ENCODE measurements at places on chromosomes 1 and 21. TPM values are rescaled to one million over a fixed set of nuclear protein-coding genes. Genes with fewer than 3 reads are reported as not detected.

DNA sequence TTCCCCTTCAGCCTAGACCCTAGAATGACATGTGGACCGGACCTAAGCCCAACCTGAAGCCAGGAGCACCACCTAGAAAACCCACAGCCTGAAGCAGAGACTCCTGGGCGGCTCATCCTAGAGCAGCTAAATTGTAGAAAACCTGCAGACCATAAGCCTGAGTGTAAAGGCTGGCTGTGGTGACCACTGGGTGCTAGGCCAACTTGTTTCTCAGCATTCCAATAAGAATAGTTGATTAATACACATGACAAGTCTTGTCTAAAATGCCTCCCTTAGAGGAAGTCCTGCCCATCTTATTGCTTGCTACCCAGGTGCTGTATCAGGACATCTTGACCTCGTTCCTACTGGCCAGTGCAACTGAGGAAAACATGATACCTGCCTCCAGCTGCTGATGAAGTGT lies 23.3 kb upstream of the CASQ2 start:
- DNase-seq: no peak

The PADI2 gene
- 2.3 TPM for polyA plus RNA-seq

DNA sequence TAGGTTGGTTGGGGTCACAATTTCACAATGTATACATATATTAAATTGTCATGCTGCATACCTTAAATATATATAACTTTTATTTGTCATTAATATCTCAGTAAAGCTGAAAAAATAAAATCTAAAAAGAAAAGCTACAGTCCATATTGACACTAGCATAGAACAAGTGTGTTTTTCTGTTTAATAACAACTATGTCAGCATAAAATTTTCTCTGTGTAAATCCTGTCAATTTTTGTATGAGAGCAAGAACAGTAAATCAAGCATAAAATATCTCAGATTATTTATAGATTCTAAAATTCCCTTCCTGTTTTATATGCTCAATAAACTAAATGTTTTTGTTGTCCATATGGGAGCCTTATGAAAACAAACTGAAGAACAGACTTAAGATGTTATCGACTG lies 739.2 kb downstream of the MRPL39 start:
- no peak for DNase-seq

The RPE65 gene
- polyA plus RNA-seq: 0.14 TPM

GRCh38 chr1:174408146-174408545 lies 39.6 kb upstream of the GPR52 start:
- no peak for DNase-seq

The DCST1 gene
- 0.28 TPM for polyA plus RNA-seq

The ATP1B1 gene
- polyA plus RNA-seq: 527 TPM

GRCh38 chr1:209650454-209650853 lies 1.8 kb downstream of the LAMB3 start:
- no peak for DNase-seq

DNA sequence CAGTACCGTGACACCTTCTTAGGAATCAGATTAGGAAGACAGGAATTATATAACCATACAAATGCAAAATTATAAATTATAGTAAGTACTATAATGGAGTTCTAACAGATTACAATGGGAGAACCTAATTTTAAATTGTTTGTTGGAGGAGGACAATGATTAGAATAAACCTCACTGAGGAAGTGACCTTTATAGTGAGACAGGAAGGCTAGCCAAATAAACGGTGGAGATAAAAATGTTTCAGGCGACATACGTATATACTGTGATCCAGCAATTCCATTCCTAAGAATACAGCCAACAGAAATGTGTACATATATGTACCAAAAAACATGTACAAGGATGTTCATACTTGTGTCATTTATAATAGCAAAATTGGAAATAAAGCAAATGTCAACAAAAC lies 15.2 kb downstream of the SYNJ1 start:
- DNase-seq: no peak

- no peak for DNase-seq
Observed at GRCh38 chr1:160717306-160717705, 5.7 kb upstream of the CD48 start.

The LCE1A gene
- polyA plus RNA-seq: not detected

DNA sequence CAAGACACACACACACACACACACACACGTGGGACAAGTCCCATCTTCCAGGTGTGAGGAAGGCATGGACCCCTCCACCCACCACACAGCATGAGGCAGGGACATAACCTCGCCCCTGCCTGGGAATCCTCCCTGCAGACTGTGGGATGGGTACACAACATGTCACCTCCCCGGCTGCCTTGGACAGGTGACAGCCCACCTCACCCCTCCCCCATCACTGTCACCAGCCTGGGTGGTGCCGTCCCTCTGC lies 40.7 kb downstream of the AHDC1 start:
- DNase-seq: no peak

DNA sequence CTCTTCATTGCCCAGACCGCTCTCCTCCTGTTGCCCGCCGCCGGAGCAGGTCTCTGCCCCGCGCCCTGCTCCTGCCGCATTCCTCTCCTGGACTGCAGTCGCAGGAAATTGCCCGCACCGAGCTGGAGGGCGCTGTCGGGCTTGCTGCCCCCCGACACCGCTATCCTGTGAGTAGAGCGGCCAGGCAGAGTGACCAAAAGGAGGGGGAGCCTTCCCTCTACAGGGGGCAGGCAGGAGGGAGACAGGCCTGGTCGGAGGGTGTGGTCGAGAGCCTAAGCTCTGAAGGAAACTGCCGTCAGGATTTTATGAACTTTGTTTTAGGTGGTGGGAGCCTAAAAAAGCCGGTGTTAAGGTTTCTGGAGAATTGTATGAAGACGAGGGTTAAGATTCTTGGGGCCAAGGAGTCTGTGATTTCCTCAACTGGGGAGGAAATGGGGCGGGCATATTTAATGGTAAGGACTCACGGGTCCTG lies 517 bp downstream of the LRIG2 start:
- no peak for DNase-seq

DNA sequence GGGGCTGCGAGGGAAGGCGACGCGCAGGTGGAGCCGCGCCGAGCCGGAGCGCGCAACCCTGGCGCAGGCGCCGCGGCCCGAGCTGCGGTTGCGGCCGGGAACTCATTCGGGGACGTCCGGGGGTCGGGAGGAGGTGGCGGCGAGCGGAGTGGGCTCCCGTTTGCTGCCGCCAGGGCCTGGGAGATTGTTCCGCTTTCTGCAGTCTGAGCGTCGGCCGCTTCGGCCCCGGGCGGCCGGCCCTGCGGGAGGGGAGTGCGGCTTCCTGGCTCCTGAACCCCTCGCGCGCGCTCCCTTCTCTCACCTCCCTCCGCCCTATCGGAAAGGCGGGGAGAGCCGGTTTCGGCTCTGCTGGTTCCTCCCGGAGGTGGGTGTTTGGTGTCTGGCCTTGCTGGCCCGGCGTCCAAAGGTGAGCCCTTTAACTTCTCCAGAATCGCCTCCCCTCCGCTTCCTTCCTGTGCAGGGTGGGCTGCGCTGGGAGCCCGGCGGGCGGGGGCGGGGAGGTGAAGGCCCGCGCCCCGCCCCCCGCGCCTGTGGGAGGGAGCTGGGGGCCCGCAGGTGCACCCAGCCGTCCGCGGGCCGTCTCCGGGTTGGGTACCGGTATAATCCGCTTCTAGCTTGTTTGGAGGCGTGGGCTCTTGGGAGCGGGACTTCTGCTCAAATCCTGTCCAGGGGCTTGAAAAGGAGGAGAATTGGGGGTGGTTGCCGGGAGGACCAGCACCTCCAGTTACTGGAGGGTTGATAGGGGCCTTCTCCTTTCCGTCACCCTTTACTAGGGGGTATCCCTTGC lies 683 bp downstream of the LRRC8D start:
- no peak for DNase-seq

DNA sequence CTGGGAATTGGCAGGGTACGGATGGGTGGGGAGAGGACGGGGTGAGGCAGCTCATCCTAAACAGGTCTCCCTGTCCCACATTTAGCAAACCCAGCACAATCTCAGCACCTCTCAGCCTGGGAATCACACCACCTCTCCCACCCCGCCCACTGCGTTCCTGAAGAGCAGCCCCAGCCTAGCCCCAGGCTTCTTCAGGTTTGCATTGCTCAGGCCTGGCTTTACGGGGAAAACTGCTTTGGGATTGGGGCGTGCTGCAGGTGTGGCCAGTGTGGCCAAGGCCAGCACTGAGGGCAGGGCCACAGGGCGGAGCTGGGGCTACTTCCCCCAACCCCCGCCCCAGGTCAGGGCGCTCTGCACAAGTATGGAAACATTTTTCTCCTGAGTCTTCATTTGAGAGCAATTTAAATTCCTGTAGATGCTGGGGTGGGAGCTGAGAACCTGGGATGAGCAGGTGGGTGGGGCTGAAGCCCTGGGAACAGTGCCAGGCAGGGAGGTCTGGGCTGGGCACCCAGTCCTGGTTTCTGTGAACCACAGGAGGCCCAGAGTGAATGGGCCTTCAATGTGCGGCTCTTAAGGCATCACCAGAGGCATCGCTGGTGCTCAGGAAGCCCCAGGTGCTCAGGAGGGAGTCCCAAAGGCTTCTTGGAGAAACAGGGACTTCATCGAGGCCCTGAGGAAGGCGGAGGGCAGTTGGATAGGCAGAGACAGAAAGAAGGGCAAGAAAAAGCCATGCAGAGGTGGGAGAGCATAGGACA lies 24.1 kb downstream of the TNNT2 start:
- DNase-seq: no peak

Data from right renal cortex interstitium (tissue), 3 donors.